ENCODE measurements at places on chromosomes 7 and 10.

DNA sequence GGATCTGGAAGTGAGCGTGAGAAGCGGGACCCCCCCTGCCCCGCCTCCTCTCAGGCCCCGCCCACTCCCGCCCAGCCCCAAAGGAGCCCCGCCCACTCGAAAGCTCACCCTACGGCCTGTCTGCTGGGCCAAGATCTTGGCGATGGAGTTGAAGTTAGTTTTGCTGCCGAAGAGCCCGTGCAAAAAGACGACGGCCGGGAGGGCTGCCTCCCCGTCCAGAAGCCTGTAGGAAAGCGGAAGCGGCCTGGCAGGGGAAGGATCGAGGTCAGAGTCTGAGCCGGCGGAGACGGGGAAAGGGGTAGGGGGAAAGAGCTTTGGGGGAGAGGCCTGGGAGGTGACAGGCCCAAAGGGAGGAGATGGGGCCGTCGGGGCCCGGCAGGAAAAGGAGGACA, 386 bp downstream of the ABHD11 start:
- DNase-seq: no peak

GRCh38 chr10:132788831-132789219, 2.9 kb upstream of the NKX6-2 start:
- no peak for DNase-seq

DNA sequence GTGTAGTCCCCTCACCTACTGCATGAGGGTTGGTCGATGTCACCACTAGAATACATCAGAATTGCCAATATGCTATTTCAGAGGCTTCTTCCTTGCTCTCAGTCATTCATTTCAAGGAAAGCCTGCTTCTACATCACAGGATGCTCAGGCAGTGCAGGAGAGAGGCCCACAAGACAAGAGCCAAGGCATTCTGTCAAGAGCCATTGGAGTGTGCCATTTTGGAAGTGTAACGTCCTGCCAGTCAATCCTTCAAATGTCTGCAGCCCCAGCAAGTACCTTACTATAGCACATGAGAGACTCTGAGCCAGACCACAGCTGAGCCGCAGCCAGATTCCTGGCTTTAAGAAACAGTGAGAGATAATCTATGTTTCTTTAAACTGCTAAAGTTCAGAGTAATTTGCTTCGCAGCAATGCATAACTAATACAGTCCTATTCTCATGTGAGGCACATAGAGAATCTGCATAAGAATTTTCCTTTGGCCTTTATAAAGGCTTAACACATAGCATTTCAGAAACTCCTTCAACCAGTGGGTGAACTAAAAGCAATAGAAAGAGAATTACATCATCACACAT, 166.5 kb upstream of the GNAI1 start:
- DNase-seq: no peak

DNA sequence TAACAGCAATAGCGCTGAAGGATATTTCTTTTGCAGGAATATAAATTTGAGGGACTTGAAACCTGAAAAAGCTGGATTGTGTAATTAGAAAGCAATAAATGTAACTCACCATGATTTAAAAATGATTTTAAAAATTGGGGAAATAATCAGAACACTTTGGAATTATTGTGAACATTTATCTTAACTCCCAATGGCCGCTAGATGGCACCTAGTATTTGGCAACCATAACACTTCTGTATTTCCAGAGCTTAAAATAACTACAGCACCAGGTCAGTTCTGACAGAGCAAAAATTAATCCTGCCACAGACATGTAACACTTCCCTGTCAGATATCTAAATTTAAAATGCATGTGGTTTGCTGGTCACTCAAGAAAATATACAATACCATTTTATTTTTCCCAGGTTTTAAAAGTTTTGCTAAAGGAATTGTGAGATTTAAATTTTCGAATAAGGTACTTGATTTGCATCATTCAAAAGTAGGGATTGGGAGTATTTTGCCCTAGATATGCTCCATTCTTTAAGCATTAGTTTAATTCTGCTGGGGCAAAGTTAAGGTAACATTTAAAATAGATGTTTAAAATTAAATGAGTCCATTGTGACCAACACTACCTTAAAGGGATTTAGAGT, 144.5 kb downstream of the PPP1R3A start:
- no peak for DNase-seq

DNA sequence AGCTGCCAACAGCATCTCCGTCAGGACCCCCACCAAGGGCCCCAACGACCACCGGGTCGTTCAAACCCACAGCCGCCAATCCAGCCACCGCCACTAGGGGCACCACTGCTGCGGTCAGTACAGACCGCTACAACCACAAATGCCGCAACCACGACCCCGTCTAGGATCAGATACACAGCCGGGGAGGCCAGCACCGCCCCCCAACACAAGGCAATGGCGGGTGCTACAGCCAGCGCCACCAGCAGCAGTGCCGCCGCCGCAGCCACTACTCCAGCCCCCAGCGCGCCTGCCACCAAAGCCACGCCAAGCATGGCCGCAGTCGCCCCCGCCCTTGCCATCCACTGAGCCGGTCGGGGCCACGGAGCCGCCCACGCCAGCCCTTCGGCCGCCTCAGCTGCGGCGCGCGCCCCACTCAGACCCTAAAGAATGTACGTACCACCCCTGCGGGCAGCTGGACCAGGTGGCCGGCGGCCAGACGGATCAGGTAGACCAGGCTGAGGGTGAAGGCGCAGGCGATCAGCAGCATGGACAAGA, 473 bp downstream of the CYP51A1 start:
- peak; percentile 71 for DNase-seq

- no peak for DNase-seq
These were observed 183.5 kb downstream of the POM121L12 start for GRCh38 chr7:53218730-53219504.

DNA sequence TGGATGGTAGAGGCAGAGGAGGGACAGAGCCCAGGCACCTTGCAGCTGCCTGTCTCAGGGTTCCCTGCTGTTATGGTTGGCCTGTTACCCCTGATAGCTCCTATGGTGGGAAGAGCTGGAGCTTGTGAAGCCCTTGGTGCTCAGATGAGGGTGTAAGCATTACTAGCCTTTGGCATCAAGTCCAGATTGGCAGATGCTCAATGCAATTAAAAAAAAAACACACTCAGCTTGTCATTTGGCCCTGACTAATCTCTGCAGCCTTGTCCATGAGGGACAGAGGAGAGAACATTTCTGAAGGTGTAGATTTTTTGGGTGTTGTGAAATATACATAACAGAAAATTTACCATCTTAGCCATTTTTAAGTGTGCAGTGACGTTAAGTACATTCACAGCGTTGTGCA, 86.3 kb downstream of the PLPP4 start:
- DNase-seq: no peak

GRCh38 chr7:50056131-50056530, 36.9 kb downstream of the ZPBP start:
- DNase-seq: no peak

DNA sequence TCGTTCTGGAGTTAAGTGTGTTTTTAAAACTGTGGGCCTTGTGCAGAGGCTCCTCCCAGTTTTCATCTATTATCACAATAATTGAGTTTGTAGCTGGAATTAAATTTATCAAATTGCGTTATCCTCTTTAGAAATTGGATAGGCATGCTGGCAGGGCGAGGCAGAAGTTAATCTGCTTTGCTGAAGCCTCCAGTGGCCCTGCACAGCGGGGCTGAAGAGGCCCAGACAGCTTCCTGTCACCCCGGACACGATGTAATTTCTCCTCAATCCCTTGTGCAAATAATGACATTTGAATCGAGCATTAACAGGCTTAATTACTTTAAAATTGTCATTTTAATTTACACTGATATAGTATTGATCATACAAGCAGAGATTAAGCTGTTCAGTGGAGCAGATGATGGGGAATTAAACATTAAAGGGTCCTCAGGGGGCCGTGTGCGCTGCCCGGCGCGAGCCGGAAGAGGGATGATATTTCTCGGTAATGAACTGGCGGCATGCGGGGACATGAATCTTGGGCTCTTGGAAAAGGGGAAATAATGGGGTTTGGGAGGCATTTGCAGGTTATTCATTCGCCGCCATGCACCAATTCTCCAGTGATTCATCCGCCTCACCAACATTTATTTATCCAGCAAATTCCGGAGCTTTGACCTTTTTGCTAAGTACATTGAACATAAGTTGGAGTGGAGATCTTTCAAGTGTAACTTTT, 118.5 kb downstream of the NKX6-2 start:
- peak; percentile 22 for DNase-seq

- no peak for DNase-seq
These were observed 9.0 kb upstream of the MAFK start for GRCh38 chr7:1521456-1521855.

DNA sequence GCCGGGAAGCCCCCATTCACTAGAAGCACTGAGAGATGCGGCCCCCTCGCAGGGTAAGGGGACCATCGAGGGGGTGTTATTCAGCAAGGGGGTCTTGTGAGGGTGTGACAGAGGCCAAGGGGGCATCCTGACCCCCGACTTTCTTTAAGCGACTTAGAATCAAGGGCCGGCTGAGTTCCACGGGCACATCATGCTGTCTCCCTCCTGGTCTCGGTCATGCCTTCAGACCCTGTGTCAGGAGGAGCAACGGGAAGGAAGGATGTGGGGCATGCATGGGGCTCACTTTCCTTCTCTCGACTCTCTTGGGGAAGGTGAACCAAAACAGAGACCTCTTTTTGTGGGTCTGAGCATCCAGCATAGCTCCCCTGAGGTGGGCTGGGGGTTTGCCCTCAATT, 2.5 kb downstream of the ACSL5 start:
- DNase-seq: no peak

- DNase-seq: no peak
These were observed 89.6 kb downstream of the ATXN7L1 start for GRCh38 chr7:105786520-105787470.

DNA sequence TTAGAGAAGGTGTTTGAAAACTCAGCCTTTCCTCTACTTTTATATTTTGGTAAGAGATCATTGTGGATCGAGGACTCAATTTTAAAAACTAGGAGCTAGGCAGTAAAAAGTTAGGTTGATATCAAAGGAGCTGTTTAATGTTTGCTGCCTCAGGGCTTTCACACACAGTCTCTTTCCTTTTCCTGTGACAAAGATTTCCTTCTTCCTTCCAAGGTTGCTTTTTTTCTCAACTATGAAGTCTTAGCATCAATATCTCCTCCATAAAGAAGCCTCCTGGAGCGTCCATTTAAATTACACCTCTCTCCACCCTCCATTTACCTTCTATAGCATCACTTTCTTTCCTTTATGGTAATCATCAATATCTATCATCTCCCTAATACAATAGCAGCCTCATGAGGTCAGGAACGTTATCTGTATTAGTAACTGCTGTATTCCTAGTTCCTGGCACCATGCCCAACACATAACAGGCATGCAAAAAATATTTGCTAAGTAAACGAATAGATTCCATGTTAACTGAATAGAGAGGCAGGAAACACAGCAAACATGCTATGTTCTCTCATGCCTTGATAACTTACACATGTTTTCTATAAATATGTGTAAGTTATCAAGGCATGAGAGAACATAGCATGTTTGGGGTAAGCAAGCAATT, 48.5 kb downstream of the GNAT3 start:
- no peak for DNase-seq

DNA sequence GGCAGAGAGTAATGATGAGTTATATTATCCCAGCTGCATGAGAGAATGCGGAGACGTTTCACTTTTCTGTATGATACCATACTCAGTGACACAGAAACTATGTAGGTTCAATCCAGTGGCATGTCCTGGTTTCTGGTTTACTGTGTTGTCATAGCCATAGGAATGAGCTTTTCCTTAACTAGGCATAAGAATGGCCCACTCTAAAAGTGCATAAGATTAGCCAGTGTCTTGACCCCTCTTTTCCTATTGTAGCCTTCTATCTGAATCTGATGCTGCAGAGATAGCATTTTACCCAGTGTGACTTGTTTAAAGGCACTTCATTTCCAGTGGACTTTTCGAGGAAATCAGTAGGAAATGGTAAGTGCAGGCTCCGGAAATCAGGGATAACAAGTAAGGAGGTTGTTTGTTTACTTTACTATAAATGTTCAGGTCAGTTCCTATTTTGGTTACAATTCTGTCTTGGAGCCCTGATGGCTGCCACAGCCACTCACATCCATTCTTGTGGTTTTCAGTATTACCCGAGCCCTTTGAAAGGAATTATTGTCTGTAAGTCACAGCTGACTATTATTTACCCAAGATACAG, 70.5 kb downstream of the SEMA3A start:
- no peak for DNase-seq

DNA sequence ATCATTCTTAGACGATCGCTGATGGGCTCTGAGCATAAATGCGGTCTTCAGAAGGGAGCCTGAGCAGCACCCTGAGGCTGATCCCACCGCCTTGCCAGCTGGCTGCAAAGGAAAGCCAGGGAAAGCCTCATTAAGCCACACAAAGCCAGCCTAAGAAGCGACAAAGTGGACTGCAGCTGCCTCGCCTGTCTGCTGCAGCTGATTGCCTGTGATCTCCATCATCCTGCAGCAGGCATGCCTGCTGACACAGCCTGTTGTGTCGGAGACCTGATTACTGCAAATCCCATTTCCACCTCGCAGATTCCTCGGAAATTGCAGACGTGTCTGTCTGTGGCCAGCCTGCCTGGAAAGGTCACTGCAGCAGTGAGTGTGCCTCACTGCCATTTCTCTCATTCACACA, 1087.0 kb upstream of the AUTS2 start:
- DNase-seq: no peak

GRCh38 chr7:129163875-129164544, 19.5 kb downstream of the TSPAN33 start:
- no peak for DNase-seq

GRCh38 chr7:28748933-28749584, 209.1 kb downstream of the TRIL start:
- DNase-seq: no peak

DNA sequence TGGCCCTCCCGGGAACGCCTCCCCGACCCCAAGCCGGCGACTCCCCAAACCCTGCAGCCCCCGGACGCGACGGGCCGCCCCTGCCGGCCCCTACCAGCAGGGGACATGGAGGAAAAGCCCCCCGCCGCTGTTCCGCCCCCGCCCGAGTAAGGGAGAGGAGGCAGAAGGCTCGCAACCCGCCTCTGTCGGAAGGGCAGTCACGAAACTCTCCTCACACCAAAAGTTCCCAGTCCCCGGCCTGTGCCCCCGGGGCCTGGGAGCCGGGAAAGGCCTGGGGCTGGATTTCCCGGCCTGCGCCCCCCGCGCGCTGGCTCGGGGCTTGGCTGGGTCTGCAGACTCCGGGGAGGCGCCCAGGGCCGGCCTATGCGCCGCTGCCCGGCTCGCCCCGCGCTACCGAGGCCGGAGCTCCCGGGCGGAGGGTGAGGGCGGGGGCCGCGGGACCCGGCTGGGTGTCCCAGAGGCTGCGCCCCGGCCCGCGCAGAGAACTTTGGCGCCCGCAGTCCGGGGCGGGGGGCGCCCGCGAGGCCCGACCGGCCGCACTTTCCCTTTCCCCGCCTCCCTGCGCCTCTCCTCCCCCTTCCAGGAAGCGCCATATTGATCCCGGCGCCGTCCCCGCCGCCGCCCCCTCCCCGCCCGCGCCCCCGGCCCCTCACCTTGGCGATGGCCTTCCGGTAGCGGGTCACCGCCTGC, 728 bp downstream of the PARD3 start:
- DNase-seq: no peak

GRCh38 chr7:7438851-7439250, 96.8 kb downstream of the COL28A1 start:
- peak; percentile 85 for DNase-seq
